ENCODE measurements at places on chromosomes 5 and 9.

DNA sequence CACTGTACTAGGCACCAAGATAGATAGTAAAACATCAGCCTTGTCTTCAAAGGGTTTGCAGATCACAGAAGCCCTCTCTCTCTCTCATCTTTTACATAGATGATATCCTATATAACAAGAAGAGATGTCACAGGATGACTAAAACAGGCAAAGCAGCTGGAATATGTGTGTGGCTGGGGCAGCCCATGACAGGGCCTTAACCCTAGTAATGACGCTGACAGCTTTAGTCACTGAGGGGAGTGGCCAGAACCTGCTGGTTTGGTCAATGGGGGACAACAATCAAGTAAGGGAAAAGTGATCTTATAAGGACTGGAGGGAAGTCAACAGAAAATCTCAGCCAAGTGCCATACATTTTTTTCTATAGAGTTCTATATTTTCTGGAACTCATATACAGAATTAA lies 41.9 kb upstream of the RIC1 start:
- H3K4me3 ChIP-seq: no peak overlapping the region
- no peaks in the 10 kb centered on the region for H3K27me3 ChIP-seq
- no peaks in the 10 kb centered on the region for H3K36me3 ChIP-seq
- DNase-seq: no peak
- peaks cover 9% of the 10 kb centered on the region for H3K4me1 ChIP-seq

GRCh38 chr9:30504502-30504905 lies 1879.9 kb upstream of the ACO1 start:
- no peak overlapping the region for H3K27ac ChIP-seq
- H3K27me3 ChIP-seq: no peaks in the 10 kb centered on the region
- H3K4me1 ChIP-seq: no peaks in the 10 kb centered on the region
- no peaks in the 10 kb centered on the region for H3K36me3 ChIP-seq
- H3K4me3 ChIP-seq: no peak overlapping the region
- no peak for DNase-seq

GRCh38 chr9:26856413-26857032 lies 36.1 kb downstream of the CAAP1 start:
- H3K27ac ChIP-seq: no peak overlapping the region
- H3K4me1 ChIP-seq: no peaks in the 10 kb centered on the region
- DNase-seq: peak; percentile 52
- no peaks in the 10 kb centered on the region for H3K36me3 ChIP-seq
- H3K4me3 ChIP-seq: no peak overlapping the region
- H3K27me3 ChIP-seq: no peaks in the 10 kb centered on the region

DNA sequence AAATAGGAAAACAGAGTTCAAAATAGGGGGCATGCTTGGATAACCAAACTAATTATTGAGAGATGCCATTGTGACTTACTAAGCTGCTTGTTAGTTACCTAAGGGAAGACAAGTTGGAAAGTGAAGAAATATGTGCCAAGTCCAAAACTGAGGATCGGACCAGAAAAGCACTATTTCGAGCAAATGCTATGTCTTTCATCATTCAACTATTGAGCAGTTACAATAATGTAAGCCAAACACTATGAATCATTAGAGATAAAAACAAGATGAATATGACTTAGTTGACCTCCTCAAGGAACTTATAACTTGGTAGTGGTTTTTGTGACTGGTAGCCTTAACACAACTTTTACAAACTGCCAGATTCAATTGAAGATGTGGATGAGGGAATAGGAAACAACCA lies 240.6 kb upstream of the MPDZ start:
- H3K36me3 ChIP-seq: no peaks in the 10 kb centered on the region
- no peak overlapping the region for H3K4me3 ChIP-seq
- H3K27ac ChIP-seq: no peak overlapping the region
- H3K4me1 ChIP-seq: no peaks in the 10 kb centered on the region
- no peaks in the 10 kb centered on the region for H3K27me3 ChIP-seq
- DNase-seq: no peak

DNA sequence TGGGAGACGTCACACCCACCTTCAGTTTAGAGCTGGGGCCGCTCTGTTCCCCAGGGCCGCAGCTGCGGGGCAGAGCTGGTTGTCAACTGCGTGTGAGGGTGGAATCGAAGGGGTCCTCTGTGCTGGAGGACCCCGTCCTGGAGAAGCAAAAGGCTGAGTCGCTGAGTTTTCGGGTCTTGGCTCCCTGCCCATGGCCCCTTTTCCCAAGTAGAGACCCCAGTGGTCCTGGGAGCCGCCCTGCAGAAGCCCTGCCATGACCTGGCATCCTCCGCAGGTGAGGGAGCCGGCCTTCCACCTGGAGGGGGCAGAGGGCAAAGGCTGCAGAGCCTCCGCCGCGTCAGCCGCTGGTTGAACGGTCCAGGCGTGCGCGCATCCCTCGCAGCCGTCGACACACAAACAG lies 90.4 kb upstream of the COL5A1 start:
- H3K36me3 ChIP-seq: no peaks in the 10 kb centered on the region
- H3K4me1 ChIP-seq: no peaks in the 10 kb centered on the region
- H3K27ac ChIP-seq: no peak overlapping the region
- DNase-seq: no peak
- H3K4me3 ChIP-seq: no peak overlapping the region

DNA sequence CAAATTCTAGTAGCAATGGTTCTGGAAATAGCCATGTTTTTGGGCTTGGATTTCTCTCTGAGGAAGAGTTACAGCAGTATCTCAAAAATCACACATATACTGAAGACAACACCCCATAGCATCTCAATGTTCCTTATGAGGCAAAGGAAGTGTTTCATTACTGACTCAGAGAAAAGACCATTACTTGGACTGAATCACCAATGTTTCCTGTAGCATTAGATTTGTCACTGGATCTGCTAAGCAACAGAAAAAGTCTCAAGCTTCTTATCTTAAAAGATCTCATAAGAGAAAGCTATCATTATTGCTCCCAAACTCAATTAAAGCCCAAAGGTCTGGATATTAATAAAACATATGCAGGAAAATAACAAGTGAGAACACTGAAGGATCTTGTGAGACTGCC lies 272.4 kb downstream of the ADAMTS6 start:
- no peaks in the 10 kb centered on the region for H3K4me1 ChIP-seq
- no peak for DNase-seq
- H3K4me3 ChIP-seq: no peak overlapping the region

DNA sequence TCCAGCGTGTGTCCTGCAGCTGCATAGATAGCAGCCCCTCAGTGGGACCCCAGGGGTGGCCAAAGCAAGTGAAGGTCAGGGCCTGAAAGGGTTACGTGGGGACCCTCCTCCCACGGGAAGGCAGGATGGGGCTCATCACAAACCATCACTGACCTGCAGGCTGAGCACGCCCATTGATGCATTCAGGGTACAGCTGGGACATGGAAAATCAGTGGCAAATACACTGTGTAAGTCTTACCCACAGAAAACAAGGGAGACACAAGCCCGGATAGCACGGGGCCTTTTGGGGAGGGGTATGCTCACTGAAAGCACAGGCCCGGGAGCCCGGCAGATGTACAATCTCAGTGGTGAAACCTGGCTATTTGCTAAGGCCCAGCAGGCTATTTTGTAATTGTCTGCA lies 49.1 kb downstream of the SEMA4D start:
- H3K4me3 ChIP-seq: no peak overlapping the region
- H3K4me1 ChIP-seq: peaks cover 9% of the 10 kb centered on the region
- no peak overlapping the region for H3K27ac ChIP-seq
- H3K36me3 ChIP-seq: no peaks in the 10 kb centered on the region
- DNase-seq: no peak

GRCh38 chr9:32523910-32524309 lies 2.1 kb downstream of the RIGI start:
- H3K4me1 ChIP-seq: peaks cover 6% of the 10 kb centered on the region
- no peaks in the 10 kb centered on the region for H3K36me3 ChIP-seq
- no peak for DNase-seq

GRCh38 chr9:8604201-8604600 lies 804.6 kb upstream of the DMAC1 start:
- DNase-seq: no peak
- H3K4me3 ChIP-seq: no peak overlapping the region
- H3K27me3 ChIP-seq: no peaks in the 10 kb centered on the region
- H3K4me1 ChIP-seq: no peaks in the 10 kb centered on the region
- no peaks in the 10 kb centered on the region for H3K36me3 ChIP-seq
- no peak overlapping the region for H3K27ac ChIP-seq

- no peak overlapping the region for H3K4me3 ChIP-seq
- peaks cover 12% of the 10 kb centered on the region for H3K4me1 ChIP-seq
- no peak for DNase-seq
- H3K27me3 ChIP-seq: no peaks in the 10 kb centered on the region
- no peak overlapping the region for H3K27ac ChIP-seq
Measured at GRCh38 chr5:95770830-95771708, 39.9 kb downstream of the RHOBTB3 start.

DNA sequence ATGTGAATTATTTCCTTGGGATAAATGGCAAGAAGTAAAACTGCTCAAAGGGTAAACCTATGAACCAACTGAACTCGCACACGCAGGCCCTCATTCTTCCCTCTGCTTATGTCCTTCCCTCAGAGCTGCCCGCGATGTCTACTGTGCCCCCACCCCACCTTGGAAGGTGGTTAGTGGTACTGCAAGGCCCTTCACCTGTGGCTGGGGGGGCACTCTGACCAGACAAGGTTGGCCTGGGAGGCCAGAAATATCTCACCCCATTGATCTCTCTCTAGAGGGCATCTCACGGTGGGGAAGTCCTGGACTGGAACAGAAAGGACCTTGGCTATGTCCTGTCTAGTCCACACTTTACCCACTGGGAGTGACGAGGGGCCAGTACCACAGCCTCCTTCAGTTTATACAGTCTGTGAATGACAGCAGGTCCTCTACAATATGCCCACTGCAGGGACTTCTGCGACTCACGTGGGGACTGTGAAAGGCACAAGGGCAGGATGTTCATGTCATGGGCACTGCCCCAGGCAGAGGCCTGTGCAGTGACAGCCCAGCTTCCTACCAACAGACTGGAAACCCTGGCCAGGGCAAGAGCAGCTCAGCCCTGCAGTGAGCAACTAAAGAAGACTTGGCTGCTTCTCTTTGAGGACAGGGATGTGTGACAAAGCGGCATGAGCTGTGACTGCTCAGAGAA lies 56.8 kb upstream of the SYNPO start:
- H3K4me3 ChIP-seq: no peak overlapping the region
- no peaks in the 10 kb centered on the region for H3K36me3 ChIP-seq
- H3K27me3 ChIP-seq: no peaks in the 10 kb centered on the region
- H3K4me1 ChIP-seq: no peaks in the 10 kb centered on the region
- H3K27ac ChIP-seq: no peak overlapping the region
- no peak for DNase-seq

DNA sequence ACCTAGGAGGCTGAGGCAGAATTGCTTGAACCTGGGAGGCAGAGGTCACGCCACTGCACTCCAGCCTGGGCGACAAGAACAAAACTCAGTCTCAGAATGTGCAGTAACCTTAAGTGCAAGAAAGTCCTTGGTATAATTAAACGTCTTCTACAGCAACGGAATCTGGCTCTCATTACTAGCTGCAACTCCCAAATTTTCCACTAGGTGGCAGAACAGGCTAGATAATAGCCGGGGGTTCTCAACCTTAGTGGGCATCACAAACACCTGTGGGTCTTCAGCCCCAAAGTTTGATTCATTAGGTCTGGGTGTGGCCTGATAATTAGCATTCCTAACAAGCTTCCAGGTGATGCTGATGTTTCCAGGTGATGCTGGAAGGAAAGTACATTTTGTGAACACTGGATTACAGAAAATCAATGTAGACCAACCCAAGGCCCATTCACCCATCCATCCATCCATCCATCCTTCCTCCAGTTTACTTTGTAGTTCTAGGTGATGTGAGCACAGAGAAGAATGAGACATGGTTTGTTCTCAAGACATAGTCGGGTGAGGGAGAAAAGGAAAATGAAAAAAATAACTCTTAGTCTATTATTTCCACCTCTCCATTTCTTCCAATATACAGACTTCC lies 37.3 kb downstream of the FBXW2 start:
- H3K27me3 ChIP-seq: no peaks in the 10 kb centered on the region
- DNase-seq: peak; percentile 60
- no peak overlapping the region for H3K27ac ChIP-seq
- no peak overlapping the region for H3K4me3 ChIP-seq

GRCh38 chr5:173800340-173800739 lies 87.8 kb upstream of the CPEB4 start:
- H3K27me3 ChIP-seq: no peaks in the 10 kb centered on the region
- DNase-seq: no peak
- H3K4me3 ChIP-seq: no peak overlapping the region
- H3K4me1 ChIP-seq: no peaks in the 10 kb centered on the region
- H3K27ac ChIP-seq: no peak overlapping the region

DNA sequence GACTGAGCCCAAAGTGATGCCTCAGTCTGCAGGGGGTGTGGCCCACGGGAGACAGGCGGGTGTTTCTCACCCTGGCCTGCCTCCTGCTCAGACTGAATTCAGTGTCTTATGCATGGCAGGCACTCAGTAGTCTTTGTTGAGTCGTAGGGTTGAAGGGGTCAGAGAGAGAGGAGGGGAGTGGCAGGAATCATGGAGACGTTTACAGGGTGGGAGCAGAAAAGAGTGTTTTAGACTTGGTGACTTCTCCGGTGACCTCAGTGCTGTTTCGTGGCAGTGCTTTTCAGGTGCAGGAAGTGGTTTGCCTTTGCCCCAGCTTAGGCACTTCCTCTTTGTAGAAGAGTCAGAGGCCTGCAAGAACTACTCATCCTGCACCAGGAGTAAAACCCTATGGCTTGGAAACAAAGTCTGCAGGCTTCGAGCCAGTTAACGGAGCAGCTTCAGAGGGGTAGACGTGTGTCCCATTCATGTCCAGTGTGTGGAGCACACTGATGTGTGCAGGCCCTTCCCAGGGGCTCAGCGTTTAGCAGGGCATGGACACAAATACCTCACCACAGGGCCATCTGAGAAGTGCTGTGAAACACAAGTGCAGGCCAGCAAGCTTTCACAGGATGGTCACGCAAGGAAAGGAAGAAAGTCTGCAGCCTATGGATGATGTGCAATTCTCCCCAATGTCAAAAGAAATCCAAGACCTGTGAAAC lies 24.5 kb upstream of the SEMA4D start:
- H3K4me3 ChIP-seq: peak overlapping the region; percentile 24
- H3K4me1 ChIP-seq: peaks cover 43% of the 10 kb centered on the region
- H3K27ac ChIP-seq: peak overlapping the region; percentile 94
